NB4 (cell line): ENCODE measurements at places on chromosomes 16 and 17.
A peak's percentile ranks its signal among the peaks of the same experiment; 100 is the strongest.

GRCh38 chr16:69851491-69852240 lies 89.5 kb downstream of the WWP2 start:
- no peak for DNase-seq

- no peak for DNase-seq
Measured at GRCh38 chr17:31015639-31016038, 44.8 kb downstream of the RNF135 start.

DNA sequence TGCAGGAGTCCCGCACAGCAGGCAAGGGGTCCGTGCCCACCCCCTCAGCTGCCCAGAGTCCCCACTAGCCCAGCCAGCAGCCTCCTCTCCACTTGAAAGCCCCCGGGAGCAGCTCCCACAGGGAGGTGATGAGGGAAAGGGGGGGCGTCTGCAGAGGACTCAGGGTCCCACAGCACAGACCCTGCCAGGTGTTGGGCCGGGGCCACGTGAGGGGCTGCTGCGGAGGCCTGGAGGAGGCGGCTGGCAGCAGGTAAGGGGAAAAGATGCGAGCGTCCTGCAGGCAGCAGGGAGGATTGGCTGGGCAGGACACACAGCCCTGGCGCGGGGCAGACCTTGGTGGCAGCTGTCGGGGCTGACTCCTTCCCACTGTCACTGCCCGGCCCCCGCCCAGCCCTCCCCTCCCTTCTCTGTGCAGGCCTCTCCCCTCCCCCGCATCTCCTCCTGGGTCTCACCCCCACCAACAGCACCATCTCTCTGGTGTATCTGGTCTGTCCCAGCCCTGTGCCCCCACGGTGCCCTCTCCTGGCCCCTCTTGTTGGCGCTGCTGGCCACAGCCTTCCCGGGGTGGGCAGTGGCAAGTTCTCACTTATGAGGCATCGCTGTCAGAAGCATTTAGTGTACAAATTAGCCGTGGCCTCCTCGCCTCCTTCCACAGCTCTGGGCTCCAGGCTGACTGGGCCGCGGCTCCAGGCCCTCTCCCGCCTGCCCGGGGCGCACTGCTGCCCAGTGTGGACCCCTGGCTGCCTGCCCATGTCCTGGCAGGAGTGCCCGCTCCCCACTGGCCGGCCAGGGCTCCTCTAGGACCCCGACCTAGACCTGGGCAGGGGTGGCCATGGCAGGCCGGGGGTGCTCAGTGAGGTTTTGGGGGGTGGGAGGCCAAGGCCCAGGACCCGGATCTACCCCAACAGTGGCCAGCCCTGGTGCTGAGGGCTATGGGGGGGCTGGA lies 4.4 kb upstream of the PRR35 start:
- no peak for DNase-seq

GRCh38 chr17:64147110-64148016 lies 17.4 kb upstream of the ERN1 start:
- peak; percentile 54 for DNase-seq

DNA sequence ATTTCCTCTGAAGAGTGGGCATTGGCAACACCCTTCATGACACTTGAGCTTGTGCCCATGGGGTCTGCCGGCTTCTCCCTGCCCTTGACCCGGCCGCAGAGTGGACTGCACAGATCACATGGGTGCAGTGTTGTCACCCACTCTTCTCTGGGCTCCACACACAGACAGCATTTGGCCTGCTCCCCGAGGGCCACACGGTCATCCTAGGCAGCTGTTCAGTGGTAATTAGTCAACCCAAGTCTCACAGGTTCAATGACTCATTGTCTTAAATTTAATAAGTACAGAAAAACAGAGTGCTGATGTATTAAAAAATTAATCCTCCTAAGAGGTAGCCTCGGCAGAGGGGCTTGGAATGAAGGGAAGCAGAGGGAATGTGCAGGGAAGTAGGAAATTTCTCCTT lies 204.8 kb downstream of the MSI2 start:
- peak; percentile 59 for DNase-seq

GRCh38 chr17:13353590-13353989 lies 248.1 kb downstream of the HS3ST3A1 start:
- no peak for DNase-seq

GRCh38 chr17:17151962-17152361 lies 54.2 kb downstream of the PLD6 start:
- no peak for DNase-seq

GRCh38 chr16:17225541-17225940 lies 245.2 kb downstream of the XYLT1 start:
- DNase-seq, result no peak

DNA sequence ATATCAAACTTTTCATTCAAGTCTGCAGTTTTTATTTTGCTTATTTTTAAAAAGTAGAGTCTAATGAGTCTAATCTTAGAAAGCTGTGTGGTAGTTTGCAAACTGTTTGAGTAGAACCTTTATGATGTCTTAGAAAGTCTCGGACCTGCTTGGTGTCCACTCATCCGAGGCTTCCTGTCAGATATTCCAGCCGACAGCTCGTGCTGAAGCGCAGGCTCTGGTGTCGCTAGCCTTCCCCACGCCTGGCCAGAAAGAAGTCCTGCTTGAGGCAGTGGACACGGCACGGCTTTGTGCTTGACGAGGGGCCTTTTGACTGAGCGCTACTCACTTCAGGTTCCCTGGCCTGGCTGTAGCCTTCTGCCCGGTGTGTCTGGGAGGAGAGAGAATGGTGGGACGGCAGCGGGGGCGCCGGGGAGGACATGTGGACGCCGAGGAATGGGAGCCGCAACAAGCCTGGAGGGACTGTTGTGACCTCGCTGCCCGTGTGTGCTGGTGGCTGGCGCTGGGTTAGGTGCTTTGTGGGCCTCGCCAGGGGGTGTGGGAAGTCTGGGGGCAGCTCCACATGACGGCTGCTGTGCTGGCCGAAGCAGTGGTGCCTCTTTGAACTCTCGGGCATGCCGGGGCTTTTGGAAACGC lies 33.5 kb downstream of the BANP start:
- no peak for DNase-seq

- no peak for DNase-seq
Measured at GRCh38 chr17:18994631-18995030, 9.9 kb downstream of the FAM83G start.

DNA sequence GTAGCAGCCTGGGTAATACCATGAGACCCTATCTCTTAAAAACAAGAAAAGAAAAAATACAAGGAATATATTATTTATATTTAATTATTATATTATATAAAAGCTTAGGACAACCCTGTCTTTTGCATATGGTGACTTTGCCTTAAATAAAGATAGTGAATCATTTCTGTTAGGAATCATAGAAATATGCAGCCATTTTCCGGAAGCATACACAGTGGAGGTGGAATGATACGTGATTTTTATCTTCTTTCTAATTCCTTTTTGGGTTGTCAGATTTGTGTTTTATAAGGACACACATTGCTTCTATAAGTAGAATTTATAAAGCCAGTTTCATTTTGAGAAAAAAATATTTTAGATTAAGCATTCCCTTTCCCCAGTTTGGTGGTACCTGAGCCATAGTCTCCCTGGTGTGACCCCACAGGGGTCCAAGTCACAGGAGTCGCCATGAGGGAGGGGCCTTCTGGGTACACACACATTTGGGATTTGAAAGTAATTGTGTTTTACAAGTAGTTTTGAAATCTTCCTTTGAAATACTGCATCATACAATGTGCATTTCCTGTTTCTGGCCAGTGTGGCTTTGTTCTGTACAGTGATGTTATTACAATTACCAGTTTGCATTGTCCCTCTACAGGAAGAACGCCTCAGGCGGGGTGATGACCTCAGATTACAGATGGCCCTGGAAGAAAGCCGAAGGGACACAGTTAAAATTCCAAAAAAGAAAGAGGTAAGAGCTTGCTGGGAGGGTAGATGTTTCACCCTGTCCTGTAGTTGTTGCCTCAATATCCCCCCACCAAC lies 50.9 kb downstream of the B9D1 start:
- peak; percentile 74 for DNase-seq

- DNase-seq, result peak; percentile 74
Measured at GRCh38 chr17:75749545-75750389, 15.2 kb downstream of the GALK1 start.

DNA sequence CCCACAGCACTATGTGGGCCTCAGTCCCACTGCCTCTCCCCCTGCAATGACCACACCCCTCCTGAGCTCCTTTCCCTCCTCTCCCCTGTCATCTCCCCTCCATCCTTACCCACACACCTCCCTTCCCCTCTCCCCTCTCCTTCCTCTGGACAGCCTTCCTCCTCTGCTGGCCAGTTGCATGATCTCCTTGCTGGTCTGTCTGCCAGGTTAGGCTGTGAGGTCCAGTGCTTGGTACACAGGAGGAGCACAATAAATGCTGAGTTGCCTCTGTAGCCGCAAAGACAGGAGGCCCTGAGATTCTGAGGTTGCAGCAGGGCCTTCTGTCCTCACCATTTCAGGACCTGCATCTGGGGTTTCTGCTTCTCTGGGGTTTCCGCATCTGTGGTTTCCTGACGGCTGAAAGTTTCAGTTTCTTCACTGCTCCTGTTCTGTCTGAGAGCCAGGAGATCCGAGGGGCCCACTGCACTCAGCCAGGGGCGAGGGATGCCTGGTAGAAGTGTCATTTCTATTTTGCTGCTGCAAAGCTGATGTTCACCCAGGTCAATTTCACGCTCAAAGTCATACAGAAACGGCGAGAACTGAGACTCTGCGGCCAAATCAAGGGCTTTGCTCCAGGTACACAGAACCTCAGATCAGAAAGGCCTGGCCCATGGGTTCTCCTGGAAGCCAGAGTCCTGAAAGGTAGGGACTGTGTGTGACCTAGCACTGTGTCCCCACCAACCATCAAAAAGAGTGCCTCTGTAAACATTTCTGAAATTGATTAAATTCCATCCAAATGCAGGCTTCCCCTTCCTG lies 4.6 kb upstream of the SLC12A3 start:
- DNase-seq, result peak; percentile 81

DNA sequence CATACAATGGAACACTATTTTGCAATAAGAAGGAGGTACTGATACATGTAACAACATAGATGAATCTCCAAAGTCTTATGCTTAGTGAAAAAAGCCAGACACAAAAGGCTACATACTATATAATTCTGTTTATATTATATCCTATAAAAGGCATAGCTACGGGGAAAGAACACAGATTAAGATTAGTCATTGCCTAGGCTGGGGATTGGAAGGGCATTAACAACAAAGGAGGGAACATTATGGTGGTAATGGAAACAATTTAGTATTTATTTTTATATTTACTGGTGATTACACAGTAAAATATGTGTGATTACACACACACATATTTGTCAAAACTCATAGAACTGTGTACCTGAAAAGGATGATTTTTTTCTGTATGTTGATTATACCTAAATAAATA lies 278.1 kb downstream of the ZFHX3 start:
- no peak for DNase-seq

- DNase-seq, result no peak
Measured at GRCh38 chr17:34639706-34640425, 60.5 kb downstream of the TMEM132E start.

DNA sequence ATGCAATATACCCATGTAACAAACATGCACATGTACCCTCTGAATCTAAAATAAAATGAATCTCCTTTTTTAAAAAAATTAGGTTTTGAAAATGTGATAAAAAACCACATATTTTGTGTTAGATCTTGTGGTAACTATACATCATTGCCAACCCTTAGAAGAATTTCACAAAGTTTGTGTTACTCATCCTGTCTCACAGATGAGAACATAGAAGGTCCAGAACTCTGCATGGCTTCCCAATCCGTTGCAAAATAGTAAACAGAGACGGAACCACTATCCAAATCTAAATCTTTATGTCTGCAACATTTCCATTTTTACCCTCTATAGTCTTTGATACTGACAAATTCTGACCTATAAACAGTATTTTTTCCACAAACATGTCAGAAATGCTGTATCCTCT lies 759.9 kb downstream of the KCNJ2 start:
- no peak for DNase-seq

- DNase-seq, result no peak
Measured at GRCh38 chr17:61500287-61500686, 48.1 kb downstream of the TBX4 start.

- DNase-seq, result no peak
Measured at GRCh38 chr16:48824271-48824670, 214.3 kb upstream of the N4BP1 start.

DNA sequence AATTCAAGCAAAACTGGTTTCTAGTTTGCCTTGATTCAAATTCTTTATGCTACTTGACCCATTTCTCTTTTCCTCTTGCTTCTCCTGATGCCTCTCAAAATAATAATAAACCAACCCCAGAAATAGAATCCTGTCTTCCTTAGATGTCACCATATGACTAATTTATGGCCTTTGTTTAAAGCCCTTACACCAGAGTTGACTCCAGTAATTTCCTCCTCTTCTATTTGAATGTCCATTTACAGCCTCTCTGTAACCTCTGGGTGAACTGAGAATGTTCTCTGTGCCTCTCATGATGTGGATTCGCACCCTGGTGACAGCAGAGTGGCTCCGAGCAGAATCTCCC lies 31.5 kb downstream of the ZFHX3 start:
- DNase-seq, result peak; percentile 19

- no peak for DNase-seq
Measured at GRCh38 chr16:76800196-76800595, 390.8 kb upstream of the MON1B start.
